ENCODE measurements at places on chromosomes 2 and 18.
A peak's percentile ranks its signal among the peaks of the same experiment; 100 is the strongest.

- no peak for DNase-seq
Measured at GRCh38 chr18:55735199-55735855, 147.3 kb upstream of the TCF4 start.

GRCh38 chr18:53191634-53192033 is 851.6 kb downstream of the DCC start:
- DNase-seq: no peak

- DNase-seq: no peak
Measured at GRCh38 chr2:200086911-200087310, 131.5 kb downstream of the MAIP1 start.

- DNase-seq: no peak
Measured at GRCh38 chr2:99417396-99417795, 72.4 kb downstream of the REV1 start.

DNA sequence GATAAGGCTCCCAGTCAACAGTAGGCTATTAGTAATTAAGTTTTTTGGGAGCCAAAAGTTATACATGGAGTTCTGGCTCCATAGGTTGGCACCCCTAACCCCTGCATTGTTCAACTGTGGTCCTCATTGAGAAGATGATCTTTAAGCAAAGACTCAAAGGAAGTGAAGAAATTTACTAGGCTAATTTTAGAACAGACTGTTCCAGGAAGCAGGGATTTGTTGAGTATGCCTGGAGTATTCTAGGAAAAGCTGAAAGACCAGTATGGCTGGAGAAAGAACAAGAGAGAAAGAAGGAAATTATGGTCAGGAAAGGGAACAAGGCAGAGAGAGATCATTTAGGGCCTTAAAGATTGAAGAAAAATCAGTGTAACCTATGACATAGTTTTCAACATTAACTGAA is 125.1 kb downstream of the PMAIP1 start:
- DNase-seq: no peak

DNA sequence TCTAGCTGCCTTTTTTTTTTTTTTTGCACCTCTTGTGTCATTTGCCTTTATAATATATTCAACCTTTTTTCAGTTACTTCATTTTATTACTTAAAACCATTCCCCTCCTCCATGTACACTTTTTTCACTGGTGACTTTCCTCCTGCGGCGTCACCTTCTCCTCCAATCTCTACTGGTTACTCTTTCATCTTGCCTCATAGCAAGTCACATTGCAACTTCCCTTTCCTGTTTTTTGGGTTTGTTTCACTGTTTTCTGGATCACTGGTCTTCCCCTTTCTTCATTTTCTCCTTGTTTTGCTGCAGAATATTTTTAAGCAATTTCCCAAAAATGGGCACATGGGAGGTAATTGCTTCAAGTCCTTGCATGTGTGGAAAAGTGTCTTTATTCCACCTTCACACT is 37.7 kb upstream of the GPR155 start:
- DNase-seq: no peak

DNA sequence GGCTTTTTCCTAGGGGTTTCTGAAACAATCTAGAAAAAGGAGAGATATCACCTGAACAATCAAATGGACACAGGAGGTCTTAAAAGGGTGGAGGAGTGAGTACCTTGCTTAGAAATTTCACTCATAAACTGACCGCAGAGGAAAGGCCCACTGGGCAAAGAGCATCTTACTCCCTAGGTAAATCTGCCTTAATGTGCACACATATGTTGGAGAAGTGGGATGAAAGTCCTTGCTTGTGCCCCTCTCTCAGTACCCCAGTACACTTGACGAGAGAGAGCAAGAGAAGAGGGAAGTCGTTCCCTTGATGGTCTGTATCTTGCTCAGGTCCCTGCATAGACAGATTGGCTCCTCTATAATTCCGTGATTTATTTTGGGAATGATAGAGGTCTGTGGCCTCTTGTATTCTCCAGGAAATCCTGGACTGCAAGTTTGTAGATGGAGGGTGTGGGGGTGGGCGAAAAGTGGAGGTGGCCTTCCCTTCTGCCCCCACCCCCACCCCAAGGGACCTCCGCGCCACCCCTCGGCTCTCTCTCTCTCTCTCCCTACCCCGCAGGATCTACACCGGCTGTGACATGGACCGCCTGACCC is 6.8 kb downstream of the TBR1 start:
- DNase-seq: no peak

- peak; percentile 44 for DNase-seq
Measured at GRCh38 chr2:160427629-160428404, 65.8 kb downstream of the RBMS1 start.

- DNase-seq: no peak
Measured at GRCh38 chr2:43937269-43937820, 58.4 kb downstream of the LRPPRC start.

- no peak for DNase-seq
Measured at GRCh38 chr2:6343076-6343475, 522.6 kb downstream of the CMPK2 start.

DNA sequence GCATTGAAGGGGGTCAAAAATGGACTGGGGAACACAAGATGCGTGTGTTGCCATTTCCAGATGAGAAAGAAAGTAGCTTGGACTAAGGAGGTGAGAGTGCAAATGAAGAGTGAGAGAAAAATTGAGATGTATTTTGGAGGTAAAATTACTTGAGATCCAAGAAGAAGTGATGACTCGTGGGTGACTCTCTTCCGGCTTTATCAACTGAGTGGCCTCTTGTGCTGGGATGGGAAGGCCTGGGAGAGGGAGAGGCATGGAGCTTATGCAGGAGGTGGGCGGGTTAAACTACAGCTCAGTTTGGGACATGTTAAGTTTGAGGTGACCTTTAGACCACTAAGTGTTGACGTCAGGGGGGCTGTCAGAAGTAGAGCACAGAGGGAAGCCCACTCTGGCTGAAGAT is 34.9 kb downstream of the SULT1C2 start:
- no peak for DNase-seq

DNA sequence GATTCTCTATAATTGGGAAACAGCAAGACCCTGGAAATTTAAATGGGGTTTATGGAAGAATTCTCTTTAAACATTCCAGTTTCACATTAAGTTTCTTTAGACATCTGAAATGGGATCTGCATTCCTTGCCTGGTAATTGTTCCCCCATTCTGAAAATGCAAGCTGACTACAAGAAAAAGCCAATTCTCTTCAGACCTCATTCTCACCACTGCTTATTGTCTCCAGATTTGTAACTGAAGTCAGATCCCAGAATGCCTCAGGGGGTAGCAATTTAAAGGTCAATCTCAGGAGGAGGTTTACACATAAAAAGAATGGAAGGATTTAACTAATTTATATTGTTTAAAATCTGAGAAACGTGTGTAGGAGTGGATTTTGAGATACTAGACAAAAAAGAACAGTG is 41.2 kb downstream of the COL3A1 start:
- DNase-seq: no peak

DNA sequence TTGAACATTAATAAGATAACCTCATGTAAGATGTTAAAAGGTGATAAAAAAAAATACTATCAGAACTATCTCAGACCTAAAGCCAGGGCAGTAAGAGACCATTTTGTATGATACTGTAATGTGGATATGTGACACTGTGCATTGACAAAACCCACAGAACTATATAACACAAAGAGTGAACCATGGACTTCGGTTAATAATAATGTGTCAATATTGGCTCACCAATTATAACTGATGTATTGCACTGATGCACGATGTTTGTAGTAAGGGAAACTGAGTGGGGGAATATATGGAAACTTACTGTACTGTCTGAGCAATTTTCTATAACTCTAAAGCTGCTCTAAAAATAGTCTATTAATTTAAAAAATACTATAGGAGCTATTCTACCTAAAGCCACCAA is 40.7 kb upstream of the PARD3B start:
- DNase-seq: no peak

DNA sequence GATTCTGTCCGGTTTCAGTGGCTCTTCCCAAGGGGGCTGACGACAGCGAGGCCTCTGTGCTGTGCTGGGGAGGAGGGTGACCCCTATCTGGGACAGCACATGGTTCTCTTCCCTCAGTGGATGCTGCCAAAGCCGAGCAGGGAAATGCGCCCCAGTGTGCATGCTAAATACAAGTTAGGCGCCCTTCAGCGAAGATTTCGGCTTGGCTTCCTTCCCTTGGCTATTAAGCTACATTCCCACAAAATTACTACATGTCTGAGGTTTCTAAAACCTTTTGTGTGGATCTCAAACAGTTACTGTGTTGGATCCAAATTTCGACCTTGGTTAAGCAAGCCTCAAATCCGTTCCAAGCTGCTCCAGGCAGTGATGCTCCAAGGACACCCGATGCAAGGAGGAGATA is 440.3 kb downstream of the NRXN1 start:
- DNase-seq: no peak

DNA sequence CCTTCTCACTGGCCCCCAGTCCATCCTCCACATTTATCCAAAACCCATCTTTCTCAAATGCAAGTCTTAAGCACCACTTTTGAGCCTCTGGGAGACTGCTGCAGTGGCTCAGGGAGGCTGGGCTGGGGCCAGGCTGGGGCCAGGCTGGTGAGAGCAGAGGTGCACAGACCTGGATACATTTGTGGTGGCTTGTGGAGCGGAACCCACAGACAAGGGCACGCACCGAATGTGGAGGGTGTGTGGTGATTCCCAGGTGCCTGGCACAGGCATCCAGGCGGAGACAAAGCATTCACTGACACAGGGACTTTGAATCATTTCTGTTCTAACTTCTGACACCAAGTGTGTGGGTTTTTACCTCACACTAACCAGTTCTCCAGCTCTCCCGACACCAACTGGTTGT is 42.2 kb upstream of the MGAT4A start:
- no peak for DNase-seq

DNA sequence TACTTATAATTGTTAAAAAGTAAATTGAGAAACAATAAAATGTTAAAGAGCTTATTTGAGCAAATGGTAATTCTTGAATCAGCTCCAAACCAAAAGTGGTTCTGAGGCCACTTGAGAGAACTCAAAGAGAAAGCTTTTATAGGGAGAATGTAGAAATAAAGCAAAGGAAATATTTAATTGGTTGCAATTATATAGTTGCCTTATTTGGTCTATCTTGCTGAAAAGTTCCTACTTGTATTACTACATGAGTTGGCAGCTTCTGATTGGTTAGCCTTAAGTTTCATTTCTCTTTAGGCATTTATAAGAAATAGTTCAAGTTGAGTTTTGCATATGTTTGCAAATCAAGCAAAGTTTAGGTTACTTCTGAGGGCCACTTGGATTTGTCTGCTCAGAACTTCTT is 38.1 kb downstream of the SCN2A start:
- DNase-seq: no peak

- DNase-seq: no peak
Measured at GRCh38 chr2:75146606-75147332, 52.6 kb downstream of the TACR1 start.

DNA sequence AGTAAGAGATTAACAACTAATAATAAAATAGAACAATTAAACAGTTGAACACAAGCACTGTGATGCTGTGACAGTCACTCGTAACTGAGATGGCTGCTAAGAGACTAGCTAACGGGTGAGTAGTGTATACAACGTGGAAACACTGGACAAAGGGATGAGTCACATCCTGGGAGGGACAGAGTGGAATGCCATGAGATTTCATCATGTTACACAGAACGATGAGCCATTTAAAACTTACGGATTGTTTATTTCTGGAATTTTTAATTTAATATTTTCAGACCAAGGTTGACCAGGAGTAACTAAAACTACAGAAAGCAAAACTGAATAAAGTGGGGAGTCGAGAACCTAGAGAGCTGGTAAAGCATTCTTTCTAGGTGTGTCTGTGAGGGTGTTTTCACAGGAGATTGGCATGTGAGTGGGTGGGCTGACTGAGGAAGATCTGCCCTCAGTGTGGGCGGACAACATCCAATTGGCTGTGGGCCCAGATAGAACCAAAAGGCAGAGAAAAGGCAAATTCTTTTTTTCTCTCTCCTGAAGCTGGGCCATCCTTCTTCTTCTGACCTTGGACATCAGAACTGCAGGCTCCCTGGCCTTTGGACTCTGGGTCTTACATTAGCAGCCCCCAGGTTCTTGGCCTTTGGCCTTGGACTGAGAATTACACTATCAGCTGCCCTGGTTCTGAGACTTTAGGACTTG is 14.6 kb downstream of the TMSB10 start:
- no peak for DNase-seq

DNA sequence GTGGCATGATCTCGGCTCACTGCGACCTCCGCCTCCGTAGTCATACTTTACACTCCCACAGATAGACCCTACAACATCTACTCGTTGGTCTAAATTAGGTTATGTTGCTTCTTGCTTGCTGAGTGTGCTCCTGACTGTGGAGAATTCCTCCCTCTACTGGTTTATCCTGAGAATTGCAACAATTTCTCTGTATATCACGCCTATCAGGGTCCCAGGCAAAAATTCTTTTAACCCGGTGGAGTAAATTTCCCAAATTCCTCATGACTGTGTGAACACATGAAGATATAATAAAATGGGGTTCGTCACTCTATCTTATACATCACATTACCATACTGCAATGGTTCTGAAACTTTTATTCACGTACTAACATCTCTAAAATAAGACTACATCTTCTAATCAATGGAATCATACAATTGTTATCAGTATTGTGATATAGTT is 156.7 kb downstream of the EVA1A start:
- DNase-seq: no peak

DNA sequence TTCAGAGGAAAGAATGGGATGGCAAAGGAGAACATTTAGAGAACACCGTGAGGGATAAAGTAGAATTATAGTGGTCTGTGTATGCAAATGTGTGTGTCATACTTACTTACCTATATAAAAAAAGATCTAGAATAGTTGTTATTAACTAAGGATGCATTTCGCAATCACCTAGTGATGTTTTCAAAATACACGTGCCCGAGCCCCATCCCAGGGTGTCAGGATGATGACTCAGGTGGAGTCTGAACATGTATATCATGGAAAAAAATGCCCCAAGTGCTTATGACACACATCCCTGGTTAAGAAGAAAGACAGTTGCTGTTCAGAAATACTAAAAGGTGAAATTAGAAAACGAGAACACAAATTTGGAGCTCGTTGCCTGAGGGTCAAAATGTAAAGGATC is 109.0 kb downstream of the CERS6 start:
- DNase-seq: no peak

DNA sequence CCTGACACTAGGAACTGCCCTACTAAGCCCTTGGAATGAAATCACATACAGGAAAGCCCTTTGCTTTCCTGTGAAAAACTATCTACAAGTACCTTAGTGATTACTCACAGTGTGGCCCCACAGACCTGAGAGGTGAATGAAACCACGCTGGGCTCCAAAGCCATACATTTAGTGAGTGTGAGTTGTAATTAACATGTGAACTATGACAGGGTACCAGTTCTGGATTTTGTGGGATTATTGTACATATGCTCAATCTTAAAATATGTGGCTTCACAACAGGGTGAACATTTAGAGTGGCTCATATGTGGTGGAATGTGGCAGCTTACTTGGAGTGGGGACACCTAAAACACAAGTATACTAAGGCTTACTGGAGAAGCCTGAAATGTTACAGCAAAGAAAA is 12.3 kb downstream of the KCTD1 start:
- DNase-seq: no peak

Data from activated gamma-delta T cell treated with anti-CD3 and anti-CD28 coated beads, Interleukin-2, amount 50 U/mL, for 16 hours (primary cell).